ENCODE measurements at places on chromosomes 1 and 21.

DNA sequence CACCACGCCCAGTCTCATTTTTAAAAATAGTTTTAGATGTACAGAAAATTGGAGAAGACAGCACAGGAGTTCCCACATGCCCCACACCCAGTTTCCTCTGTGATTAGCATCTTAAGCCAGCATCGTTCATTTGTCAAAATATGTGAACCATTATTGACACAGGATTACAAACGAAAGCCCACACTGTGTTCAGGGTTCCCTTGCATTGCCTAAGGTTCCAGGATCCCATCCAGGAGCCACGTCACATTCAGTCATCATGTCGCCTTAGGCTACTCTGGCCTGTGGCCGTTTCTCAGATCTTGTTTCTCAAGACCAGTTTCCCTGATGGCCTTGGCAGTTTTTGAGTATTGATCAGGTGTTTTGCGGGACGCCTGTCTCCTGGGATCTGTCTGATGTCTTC lies 34.7 kb upstream of the TNFRSF1B start:
- no peak for DNase-seq

DNA sequence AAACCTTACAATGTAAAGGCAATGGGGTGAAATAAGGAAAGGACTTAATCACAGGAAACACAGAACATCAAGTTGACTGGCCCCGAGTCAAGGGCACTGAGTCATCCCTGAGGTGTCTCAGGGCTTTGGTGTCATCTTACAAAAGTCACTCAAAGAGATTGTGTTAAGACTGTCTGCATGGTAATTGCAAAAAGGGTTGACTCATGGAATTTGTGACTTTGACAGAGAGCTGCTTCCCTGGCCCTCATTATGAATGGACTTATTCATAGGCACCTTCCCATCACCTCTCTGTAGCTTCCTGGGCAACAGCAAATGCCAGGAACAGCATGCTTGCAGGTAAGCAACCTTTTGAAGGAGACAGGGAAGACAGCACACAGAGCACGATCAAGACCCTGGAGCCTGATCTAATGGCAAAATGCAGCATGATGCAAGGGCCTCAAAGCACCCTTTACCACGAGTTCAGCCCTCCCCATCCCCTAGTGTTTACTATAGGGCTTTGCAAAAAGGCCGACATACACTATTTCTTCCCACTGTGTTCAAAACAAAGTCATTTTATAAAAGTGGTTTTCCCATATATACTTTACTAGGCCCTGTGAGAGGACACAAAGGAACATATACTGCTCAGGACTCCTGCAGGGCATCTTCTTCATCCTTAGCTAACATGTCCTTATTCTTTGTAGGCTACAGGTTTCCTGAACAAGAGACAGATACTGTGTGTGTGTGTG lies 17.1 kb downstream of the ZP4 start:
- DNase-seq, result no peak

DNA sequence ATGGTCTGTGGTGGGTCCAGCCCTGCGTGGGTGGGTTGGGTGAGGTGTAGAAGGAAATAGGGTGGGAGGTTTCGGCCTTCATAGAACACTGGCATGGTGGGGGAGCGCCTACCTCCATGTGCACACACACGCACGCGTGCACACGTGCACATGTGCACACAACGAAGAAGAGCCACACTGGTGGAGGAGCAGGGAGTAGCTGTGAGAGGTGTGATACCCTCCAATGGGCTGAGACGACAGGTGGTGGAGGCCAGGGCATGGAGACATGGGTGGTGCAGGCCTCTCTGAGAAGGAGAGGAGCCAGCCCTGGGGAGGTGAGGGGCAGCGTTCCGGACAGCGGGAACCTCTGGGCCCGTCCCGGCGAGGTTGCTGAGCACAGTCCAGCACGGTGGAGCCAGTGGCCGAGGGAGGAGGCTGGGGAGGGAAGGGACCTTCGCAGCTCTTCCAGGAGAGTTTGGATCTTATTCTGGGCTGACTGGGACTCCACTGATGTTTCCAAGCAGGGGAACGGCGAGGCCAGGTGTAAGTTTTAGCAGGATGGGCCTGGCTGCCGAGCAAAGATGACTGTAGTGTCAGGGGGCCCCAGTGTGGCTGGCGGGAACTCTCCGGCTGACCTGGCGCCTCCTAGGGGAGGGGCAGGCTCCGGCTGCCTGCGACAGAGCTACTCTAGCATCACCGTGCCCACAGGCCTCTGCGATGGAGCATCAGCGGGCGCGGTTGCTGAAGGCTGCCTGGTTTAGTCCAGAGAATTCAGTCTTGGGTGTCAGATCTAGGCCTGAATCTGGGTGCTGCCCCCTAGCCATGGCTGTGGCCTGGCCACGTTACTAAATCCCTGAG lies 107.2 kb downstream of the ARHGEF10L start:
- DNase-seq, result no peak

- DNase-seq, result no peak
Measured at GRCh38 chr21:37763298-37763697, 153.0 kb downstream of the KCNJ6 start.

GRCh38 chr1:14328685-14329084 lies 269.8 kb upstream of the KAZN start:
- DNase-seq, result no peak

DNA sequence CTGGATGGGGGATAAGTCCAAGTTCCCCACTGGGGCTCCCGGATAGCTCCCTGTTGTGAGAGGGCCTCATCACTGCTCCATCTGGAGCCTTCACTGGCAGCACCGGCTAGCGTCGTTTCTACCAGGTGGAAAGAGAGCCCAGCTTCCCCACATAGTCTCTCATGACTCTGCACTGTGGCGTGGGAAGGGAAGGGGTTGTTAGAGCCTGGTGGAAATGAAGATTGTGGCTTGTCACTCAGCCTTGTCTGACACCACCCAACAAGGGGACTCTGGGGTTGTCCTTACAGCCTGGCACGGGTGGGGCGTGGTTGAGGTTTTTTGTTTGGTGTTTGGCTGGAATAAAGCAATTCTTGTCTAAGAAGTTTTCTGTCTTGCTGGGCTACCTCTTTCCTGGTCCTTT lies 94.6 kb downstream of the ADARB1 start:
- no peak for DNase-seq

- DNase-seq, result no peak
Measured at GRCh38 chr1:54571326-54571725, 23.3 kb downstream of the ACOT11 start.

DNA sequence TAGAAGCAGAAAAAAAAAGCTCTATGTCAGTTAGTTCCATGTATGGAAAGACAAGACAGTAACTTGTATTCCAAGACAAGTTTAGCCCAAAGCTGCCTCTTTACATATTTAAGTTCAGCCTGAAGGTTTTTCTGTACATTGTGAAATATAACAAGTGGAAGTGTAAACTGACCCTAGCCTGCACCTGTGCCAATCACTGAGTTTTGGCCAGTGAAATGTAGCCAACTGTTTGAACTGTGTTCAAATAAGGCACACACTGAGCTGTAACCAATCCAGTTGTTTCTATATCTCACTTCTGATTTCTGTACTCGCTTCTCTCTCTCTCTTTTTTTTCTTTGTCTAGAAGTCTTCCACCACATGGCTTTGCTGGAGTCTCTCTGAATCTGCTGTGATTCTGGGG lies 1227.1 kb downstream of the NCAM2 start:
- no peak for DNase-seq

GRCh38 chr21:37784591-37785318 lies 131.5 kb downstream of the KCNJ6 start:
- no peak for DNase-seq

GRCh38 chr21:32070676-32071330 lies 198.0 kb downstream of the HUNK start:
- no peak for DNase-seq

DNA sequence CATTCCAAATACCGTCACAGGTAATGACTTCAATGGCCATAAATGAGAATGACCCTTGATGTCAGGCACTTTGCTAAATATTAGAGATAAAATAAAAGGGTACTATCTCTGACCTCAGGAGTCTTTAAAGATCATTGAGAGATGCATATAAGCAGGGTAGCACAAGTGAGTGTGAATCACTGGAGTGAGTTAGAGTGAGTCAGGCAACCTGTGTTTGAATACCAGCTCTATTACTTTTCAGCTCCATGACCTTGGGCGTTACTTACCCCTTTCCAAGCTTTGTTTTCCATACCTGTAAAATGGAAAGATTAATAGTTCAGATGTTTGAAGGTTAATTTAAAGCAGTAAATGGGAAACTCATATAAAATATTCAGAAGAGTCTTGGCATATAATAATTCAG lies 1058.0 kb upstream of the ADGRL4 start:
- DNase-seq, result no peak

DNA sequence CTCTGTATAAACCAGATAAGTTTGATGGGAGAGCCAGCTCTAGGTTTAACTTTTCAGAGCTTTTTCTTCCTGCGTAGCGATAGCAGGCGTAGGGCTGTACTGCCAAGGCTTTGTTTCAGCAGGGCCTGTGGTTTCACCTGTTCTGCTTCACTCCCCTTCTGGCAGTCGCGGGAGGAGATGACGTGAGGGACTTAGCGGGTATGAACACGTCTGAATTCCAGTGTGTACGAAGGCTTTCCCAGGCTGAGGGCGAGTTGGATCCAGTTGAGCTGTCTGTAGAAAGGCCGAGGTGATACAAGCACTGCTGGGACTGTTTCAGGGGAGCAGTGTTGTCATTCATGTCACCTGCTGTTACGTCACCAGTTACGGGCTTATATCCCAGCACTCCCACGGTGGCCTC lies 21.2 kb downstream of the PEX14 start:
- peak; percentile 50 for DNase-seq

GRCh38 chr21:44884097-44884496 lies 10.6 kb upstream of the PTTG1IP start:
- no peak for DNase-seq

DNA sequence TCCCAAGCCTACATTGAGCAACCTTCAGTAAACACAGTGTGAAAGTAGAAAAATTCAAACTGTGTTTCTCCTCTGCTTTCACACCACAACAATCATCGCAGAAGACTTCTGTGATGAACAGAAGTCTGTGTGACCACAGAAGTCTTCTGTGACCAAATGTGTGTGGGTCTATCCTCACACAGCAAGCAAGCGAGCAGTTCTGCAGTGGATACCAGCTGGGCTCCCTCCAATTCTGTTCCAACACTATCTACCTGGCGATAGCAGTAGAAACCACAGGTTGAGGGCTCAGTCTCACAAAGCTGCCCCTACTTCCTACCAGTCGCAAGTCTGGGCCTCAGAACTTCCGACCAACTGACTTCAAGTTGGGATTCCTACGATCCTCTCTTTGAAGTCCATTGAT lies 21.0 kb upstream of the RAP1A start:
- no peak for DNase-seq

- no peak for DNase-seq
Measured at GRCh38 chr21:45739218-45740087, 95.9 kb downstream of the PCBP3 start.

GRCh38 chr1:207754011-207754410 lies 2.2 kb downstream of the CD46 start:
- no peak for DNase-seq

GRCh38 chr1:236608930-236609726 lies 4.8 kb upstream of the HEATR1 start:
- DNase-seq, result peak; percentile 62

DNA sequence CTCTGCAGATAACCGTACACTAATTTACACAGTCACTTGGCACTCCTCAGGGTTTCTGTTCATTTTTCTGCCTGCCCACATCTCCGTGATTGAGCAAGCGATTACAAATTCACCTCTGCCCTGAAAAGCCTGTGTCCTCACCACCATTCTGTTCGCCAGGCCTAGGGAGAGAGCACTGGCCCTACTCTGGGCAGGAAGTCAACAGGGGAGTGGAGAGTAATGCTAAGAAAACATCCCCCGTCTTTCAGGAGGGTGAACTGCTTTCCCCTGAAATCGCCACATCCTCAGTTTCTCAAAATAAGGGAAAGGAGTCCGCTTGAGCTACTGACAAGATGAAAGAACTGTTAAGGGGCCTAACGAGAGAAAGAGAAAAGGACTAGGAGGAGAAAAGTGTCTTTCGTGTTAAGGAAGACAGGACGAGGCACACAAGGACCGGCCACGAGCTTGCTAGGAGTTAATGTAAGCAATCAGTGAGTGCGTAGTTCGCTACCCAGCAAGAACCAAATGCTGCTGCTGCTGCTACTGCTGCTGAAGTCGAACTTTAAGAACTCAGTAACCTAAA lies 632 bp downstream of the PEX19 start:
- peak; percentile 43 for DNase-seq

- DNase-seq, result no peak
Measured at GRCh38 chr1:212677573-212677972, 22.1 kb downstream of the BATF3 start.

GRCh38 chr1:178192686-178193085 lies 98.8 kb downstream of the RASAL2 start:
- DNase-seq, result no peak

DNA sequence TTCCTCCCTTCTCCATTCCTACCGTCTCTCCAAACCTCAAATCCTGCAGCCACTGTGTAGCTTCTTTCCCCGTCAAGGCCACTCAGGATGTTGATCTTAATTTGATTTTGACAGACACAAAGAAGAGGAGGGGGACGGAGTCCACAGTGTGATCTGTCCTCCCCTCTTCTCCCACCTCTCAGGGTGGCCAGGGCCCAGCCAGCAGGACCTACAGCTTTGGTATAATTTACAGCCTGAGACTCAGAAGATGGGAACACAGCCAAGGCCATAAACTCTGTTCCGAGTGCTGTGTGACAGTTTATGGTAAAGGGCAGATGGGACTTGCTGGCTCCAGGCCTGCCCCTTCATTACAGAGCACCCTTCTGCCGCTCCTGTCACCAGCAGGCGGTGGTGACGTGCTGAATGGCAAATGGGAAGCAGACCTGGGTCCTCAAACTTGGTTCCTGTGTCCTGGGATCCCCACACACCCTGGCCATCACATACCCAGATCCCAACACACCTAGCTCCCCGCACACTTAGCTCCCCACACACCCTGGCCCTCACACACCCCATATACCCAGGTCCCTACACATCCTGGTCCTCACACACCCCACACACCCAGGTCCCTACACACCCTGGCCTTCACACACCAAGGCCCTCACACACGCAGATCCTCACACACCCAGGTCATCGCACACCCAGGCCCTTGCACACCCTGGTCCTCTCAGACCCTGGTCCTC lies 71.6 kb downstream of the CD2 start:
- no peak for DNase-seq

GRCh38 chr1:110012100-110012780 lies 22.2 kb upstream of the STRIP1 start:
- no peak for DNase-seq

DNA sequence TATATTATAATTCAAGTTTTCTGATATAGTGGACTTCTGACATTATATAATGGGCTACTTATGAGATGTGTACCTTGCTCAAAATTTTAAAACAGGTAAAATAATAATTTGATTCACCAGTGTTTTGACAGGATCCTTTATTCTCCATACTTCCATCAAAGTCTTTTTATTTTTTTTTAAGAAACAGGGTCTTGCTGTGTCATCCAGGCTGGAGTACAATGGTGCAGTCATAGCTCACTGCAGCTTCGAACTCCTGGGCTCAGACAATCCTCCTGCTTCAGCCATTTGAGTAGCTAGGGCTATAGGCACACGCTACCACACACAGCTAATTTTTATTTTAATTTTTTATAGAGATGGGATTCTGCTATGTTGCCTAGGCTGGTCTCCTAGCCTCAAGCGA lies 129.4 kb downstream of the NRDC start:
- no peak for DNase-seq
